Right cardiac atrium (tissue), 5 donors: ENCODE measurements at places on chromosomes 16 and 17.
A peak's percentile ranks its signal among the peaks of the same experiment; 100 is the strongest.

DNA sequence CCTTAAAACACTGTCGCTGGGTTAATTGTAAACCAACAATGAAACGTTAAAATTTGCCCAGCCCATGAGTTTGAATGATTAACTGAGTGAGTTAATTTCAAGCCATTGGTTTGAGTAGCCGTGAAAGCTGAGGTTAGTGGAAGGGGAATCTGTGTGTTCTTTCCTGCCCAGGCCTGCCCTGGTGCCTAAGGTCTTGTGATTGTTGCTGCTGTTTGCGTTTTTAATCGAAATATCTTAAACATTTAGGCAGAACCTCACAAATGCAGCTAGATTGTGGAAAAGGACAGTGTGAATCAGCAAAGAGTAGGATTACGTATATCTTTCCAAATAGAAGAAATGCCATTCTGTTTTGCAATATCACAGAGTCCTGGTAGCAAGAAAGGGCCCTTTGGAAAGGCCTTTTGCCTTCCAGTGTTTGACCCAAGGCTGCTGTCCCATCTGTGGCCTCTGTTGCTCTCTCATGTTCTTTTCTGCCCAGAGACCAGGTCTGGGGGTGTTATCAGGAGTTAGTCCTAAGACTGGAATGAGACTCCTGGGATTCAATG, 113.8 kb downstream of the MSI2 start:
- no peak for DNase-seq

DNA sequence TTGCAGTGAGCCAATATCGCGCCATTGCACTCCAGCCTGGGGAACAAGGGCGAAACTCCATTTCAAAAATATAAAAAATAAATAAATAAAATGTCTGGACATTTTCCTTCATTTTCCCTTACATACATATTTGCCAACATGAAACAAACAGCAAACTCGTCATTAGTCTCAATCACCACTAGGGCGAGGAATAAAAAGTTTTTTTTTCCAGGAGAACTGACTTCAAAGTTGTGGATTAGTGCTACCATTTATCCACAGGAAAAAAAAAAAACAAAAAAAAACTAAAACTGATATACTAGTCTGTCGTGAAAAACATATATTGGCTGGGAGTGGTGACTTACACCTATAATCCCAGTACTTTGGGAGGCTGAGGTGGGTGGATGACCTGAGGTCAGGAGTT, 77.0 kb upstream of the MTMR4 start:
- no peak for DNase-seq

- DNase-seq = no peak
Observed at GRCh38 chr17:80704381-80704819, 159.8 kb downstream of the RPTOR start.

- DNase-seq = peak; percentile 77
Observed at GRCh38 chr17:8894673-8895578, 27.5 kb upstream of the PIK3R6 start.

- DNase-seq = peak; percentile 0
Observed at GRCh38 chr17:2034157-2034556, 4.2 kb downstream of the DPH1 start.
